ENCODE measurements at places on chromosomes 1 and 21. TPM values are rescaled to one million over a fixed set of nuclear protein-coding genes. Genes with fewer than 3 reads are reported as not detected.

- no peak overlapping the region for H3K4me3 ChIP-seq
- H3K36me3 ChIP-seq, result no peaks in the 10 kb centered on the region
- H3K4me1 ChIP-seq, result no peaks in the 10 kb centered on the region
Measured at GRCh38 chr21:21029164-21029563, 31.0 kb downstream of the NCAM2 start.

Gene MROH7
- total RNA-seq, result 1.3 TPM

DNA sequence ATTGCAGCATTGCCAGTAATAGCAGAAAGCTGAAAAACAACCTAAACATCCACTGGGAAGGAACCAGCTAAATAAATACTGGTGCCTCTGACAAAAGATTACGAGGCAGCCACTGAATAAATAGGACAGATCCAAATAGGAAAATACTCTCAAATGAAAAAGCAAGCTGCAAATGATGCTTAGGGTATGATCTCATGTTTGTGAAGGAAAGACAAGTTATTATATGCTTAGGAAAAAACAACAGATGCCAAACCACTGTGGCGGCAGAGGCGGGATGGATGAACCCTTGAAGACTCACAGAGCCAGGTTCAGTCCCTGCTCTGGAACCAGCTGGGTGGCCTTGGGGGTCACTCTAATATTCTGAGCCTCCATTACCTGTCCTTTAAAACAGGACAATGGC, 41.6 kb downstream of the MATN1 start:
- peak overlapping the region; percentile 86 for H3K27ac ChIP-seq
- no peaks in the 10 kb centered on the region for H3K27me3 ChIP-seq
- DNase-seq, result no peak
- no peak overlapping the region for H3K4me3 ChIP-seq
- H3K36me3 ChIP-seq, result no peaks in the 10 kb centered on the region

Gene UBE2U
- not detected for total RNA-seq

Gene ACTA1
- total RNA-seq, result not detected

Gene HTR6
- total RNA-seq, result not detected

DNA sequence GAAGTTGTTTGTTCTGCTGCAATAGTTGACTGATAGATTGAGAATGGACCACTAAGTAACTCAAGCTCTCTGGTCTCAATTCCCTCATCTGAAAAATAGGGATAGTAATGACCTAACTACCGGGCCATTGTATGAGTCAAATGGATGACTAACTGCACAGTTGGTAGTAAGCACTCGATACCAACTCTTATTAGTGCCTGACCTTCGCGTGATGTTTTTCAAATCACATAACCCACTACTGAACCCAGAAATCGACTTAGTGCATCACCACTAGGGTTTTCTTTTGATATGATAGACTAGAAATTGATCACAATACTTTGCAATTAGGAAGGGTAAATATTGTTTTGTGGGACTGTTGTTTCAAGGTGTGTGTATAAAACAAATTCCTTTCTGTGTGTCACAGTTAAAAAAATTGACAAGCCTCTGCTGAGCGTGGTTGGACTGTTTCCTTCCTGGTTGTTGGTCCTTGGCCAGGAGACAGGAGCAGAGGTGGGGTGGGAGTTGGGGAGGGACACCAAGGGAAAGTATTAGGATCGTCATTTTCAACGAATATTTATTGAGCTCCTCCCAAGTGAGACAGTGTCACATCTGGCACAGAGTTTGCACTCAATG, 54.0 kb upstream of the LRP8 start:
- H3K4me3 ChIP-seq, result no peak overlapping the region
- H3K4me1 ChIP-seq, result no peaks in the 10 kb centered on the region
- no peaks in the 10 kb centered on the region for H3K27me3 ChIP-seq
- no peak overlapping the region for H3K27ac ChIP-seq

GRCh38 chr1:28244549-28245251, 8.8 kb downstream of the ATP5IF1 start:
- no peak overlapping the region for H3K4me3 ChIP-seq
- peak overlapping the region; percentile 84 for H3K27ac ChIP-seq
- no peaks in the 10 kb centered on the region for H3K27me3 ChIP-seq
- no peak for DNase-seq
- no peaks in the 10 kb centered on the region for H3K36me3 ChIP-seq

Gene FCRL2
- total RNA-seq, result not detected

Gene SLAMF9
- total RNA-seq, result not detected

DNA sequence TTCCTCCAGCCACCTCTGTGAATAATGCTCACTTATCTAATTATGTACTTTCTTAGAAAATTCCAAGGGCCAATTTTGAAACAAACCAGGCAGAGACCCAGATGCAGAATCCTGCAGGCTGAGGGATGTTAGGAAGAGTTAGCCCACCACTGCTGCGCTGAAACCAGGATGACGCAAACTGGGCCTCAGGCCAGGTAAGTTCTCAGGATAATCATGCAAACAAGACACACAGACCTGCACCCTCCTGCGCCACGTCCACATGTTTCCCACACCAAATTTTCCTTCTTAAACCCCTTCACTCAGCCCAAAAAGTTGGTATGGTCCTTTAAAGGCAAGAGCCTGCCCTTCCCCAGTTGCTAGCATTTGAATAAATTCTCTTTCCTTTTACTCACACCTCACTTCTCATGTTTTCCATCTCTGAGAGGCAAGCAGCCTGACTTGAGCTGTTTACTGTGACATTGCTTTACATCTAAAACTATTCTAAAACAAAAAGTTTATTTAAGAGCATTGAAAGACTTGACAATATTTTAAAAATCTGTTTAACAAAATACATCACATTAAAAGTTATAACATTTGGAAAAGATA, 887.1 kb downstream of the LRRIQ3 start:
- H3K4me3 ChIP-seq, result no peak overlapping the region
- H3K27me3 ChIP-seq, result no peaks in the 10 kb centered on the region
- no peak for DNase-seq

GRCh38 chr1:18938707-18939070, 17.8 kb downstream of the IFFO2 start:
- H3K27ac ChIP-seq, result no peak overlapping the region
- no peak for DNase-seq
- no peaks in the 10 kb centered on the region for H3K36me3 ChIP-seq
- H3K27me3 ChIP-seq, result no peaks in the 10 kb centered on the region
- no peak overlapping the region for H3K4me3 ChIP-seq

DNA sequence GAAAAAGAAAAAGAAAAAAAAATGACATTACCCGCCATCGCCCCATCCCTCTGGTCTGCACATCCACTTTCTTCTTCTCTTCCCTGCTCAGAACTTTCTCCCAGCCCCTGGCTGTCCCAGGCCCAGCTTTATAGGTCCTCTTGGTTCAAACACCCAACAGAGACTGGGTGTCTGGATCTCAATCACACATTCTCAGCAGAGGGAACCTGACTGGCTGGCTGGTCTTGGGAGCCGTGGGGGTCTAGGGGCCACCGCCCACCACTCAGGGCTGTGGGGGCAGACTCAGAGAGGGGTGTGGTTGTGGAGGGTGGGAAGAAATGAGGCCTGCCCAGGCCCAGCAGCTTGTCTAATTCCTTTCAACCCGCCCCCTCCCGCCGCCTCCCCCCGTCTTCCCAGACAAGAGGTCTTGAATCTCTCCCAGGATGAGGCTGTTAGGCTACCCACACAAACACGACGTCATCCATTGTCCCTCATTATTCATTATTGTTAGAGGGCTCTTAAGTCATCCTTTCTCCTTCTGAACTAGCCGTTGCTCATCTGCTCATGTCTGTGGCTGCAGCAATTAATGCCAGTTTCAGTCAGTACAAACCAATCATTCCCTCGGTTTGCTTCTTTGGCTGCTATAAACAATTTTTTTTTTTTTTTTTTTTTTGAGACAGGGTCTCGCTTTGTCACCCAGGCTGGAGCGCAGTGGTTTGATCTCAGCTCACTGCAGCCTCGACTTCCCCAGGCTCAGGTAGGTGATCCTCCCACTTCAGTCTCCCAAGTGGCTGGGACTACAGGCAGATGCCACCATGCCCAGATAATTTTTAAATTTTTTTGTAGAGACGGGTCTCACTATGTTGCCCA, 40.6 kb upstream of the CLIC4 start:
- DNase-seq, result no peak
- no peaks in the 10 kb centered on the region for H3K36me3 ChIP-seq
- no peaks in the 10 kb centered on the region for H3K4me1 ChIP-seq
- no peaks in the 10 kb centered on the region for H3K27me3 ChIP-seq

Gene RAVER2
- 3.3 TPM for total RNA-seq

DNA sequence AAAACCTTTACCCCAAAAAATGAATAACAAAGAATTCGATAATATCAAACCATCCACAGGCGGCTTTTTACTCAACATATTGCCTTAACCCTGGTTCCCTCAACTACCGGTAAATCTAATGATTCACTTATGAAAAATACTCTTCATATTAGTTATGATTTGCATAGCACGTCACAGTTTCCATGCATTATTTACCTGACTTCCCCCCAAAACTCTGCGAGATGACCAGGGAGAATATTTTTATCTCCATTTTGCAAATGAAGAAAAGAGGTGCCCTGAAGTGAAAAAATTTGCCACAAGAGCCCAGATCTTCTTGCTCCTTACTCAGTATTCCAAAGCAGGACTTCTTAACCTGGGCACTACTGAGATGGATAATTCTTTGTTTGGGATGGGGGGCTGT, 2.9 kb downstream of the JAK1 start:
- no peak for DNase-seq
- peaks cover 26% of the 10 kb centered on the region for H3K4me1 ChIP-seq
- no peak overlapping the region for H3K4me3 ChIP-seq
- H3K27me3 ChIP-seq, result no peaks in the 10 kb centered on the region

Gene FAM43B
- 0.20 TPM for total RNA-seq

DNA sequence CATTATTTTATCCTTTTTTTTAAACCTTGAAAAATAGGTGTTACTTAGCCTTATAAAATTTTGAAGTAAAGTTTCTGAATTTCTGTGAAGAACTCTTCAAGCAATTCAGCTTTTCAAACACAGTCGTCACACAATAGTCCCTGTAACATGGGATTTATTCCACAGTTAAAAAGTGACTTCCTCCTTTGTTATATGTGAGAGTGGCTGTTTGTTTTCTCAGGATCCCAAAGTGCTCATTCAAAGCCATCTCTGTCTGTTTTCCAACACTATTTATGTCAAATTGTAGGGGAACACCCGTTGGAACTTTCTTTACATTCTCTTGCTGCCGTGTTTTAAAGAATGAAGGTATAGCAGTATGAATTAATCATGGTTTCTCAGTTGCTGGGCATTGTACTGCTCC, 80.8 kb upstream of the GPR52 start:
- DNase-seq, result no peak
- no peaks in the 10 kb centered on the region for H3K4me1 ChIP-seq
- no peaks in the 10 kb centered on the region for H3K27me3 ChIP-seq
- no peak overlapping the region for H3K4me3 ChIP-seq
- H3K36me3 ChIP-seq, result no peaks in the 10 kb centered on the region
- no peak overlapping the region for H3K27ac ChIP-seq

GRCh38 chr21:45461806-45462341, 56.9 kb downstream of the COL18A1 start:
- H3K4me3 ChIP-seq, result no peak overlapping the region
- no peaks in the 10 kb centered on the region for H3K27me3 ChIP-seq
- H3K4me1 ChIP-seq, result no peaks in the 10 kb centered on the region
- H3K27ac ChIP-seq, result no peak overlapping the region
- no peaks in the 10 kb centered on the region for H3K36me3 ChIP-seq

- H3K4me1 ChIP-seq, result peaks cover 6% of the 10 kb centered on the region
- no peaks in the 10 kb centered on the region for H3K36me3 ChIP-seq
- no peak overlapping the region for H3K4me3 ChIP-seq
- DNase-seq, result no peak
- no peak overlapping the region for H3K27ac ChIP-seq
Measured at GRCh38 chr21:37407719-37408420, 41.3 kb downstream of the DYRK1A start.

- no peak for DNase-seq
- H3K27ac ChIP-seq, result no peak overlapping the region
- no peaks in the 10 kb centered on the region for H3K27me3 ChIP-seq
- no peaks in the 10 kb centered on the region for H3K36me3 ChIP-seq
- no peak overlapping the region for H3K4me3 ChIP-seq
Measured at GRCh38 chr1:64073705-64074104, 129.7 kb upstream of the UBE2U start.

All from pancreas (tissue), 10 donors.